Muscle of arm (tissue), 14 donors: ENCODE measurements at places on chromosomes 13 and 19.

- no peak for DNase-seq
Measured at GRCh38 chr13:32733690-32734089, 147.4 kb downstream of the PDS5B start.

- DNase-seq: no peak
Measured at GRCh38 chr19:17324357-17325114, 10.1 kb downstream of the ANO8 start.

GRCh38 chr19:49407482-49408015 is 15.7 kb downstream of the PTH2 start:
- no peak for DNase-seq

GRCh38 chr13:46126552-46127357 is 21.9 kb upstream of the CPB2 start:
- peak; percentile 36 for DNase-seq

- DNase-seq: no peak
Measured at GRCh38 chr19:29259867-29260281, 46.9 kb upstream of the UQCRFS1 start.
